Pancreas (tissue), 10 donors: ENCODE measurements at places on chromosomes 16 and 17.

DNA sequence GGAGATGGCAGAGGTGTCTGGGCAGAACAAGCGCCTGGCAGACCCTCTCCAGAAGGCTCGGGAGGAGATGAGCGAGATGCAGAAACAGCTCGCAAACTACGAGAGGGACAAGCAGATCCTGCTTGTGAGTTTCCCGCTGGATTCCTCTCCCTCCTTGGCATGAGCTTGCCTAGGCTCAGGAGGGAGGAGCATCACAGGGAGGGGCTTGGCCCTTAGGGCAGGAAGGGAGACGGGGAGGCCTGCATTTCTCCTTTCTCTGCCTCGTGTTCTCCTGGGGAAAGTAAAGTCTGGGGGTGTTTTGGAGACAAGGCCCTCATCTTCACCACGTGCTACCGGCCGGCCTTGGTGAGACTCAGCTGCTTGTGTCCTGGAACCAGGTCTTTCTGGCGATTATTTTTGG is 18.0 kb upstream of the DBNDD1 start:
- DNase-seq: no peak

- no peak for DNase-seq
Measured at GRCh38 chr17:6455321-6455705, 11.1 kb downstream of the PIMREG start.

DNA sequence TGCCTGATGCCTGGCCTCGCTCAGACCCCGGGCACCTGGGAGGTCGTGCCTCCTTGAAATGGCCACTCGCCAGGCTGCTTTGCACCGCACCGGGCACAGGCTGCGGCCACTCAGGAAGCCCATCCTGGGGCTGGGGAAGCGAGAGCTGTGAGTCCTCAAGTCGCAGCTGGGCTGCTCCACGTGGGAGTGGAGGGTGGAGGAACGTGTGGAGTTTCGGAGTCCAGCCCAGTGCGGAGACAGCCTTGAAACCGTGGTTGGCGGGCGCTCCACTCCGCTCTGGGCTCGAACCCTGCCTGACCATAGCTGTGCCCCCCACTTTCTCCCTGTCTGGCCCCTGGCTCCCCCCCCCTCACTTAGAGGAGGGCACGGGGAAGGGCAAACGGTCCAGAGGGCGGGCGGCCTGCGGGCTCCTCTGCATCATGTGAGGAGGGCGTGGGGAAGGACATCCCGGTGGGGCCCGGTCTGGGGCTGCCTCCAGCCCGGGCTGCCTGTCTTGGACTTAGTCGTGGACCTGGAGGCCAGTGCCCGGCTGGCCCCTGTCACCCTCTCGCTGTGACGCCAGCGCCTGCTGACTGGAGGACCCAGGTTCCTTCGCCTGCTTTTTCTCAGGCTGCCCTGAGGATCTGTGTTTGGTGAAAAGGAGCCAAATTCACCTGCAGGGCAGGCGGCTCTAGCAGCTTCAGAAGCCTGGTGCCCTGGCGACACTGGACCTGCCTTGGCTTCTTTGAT is 2.5 kb downstream of the UBE2I start:
- DNase-seq: peak; percentile 78

DNA sequence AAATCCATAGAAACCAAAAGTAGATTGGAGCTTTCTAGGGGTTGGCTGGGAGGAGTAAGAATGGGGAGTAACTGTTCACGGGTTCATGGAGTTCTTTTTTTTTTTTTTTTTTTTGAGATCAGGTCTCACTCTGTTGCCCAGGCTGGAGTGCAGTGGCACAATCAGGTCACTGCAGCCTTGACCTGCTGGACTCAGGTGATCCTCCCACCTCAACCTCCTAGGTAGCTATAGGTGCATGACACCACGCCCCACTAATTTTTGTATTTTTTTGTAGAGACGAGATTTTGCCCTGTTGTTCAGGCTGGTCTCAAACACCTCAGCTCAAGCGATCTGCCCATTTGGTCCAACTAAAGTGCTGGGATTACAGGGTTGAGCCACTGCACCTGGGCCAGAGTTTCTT is 1.5 kb downstream of the NMRAL1 start:
- DNase-seq: no peak

DNA sequence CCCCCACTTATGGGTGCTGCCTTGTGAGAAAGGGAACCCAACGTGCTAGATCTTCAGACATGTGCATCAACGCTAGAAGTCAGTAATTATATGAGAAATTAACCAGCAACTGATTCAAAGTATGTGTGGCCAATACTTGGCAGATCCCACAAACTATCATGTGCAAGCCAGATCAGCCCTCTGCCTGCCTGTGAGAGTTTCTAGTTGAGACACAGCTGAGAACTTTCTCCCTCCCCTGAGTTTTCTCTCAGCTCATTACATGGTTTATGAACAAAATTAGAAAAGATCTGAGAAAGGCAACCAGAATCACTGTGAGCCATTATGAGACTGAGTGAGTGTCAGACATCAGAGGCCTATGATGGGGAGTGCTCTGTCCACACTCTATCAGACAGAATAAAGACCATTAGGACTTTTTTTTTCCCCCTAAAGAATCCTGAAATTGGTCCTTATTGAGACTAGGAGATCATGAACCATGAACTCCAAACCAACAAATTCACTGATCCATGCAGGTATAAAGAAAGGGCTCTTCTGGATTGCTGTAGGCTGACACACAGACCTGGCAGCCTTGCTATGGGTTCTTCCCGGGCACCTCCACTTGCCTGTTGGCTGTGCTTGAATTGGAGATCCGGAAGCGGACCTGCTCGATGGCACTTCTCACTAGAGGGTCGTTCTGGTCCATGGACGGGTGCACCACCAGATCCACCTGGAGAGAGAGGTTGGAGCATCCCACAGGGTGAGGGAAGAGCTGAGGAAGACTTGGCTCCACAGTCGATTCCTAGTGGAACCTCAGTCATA is 51.5 kb downstream of the GTF3C1 start:
- no peak for DNase-seq

- DNase-seq: no peak
Measured at GRCh38 chr16:53529513-53529912, 26.5 kb upstream of the AKTIP start.

GRCh38 chr16:85412911-85413520 is 200.1 kb upstream of the GSE1 start:
- peak; percentile 43 for DNase-seq

GRCh38 chr16:56738221-56738620 is 8.3 kb downstream of the NUP93 start:
- DNase-seq: no peak

GRCh38 chr17:4009186-4009785 is 45.0 kb upstream of the ATP2A3 start:
- DNase-seq: no peak

DNA sequence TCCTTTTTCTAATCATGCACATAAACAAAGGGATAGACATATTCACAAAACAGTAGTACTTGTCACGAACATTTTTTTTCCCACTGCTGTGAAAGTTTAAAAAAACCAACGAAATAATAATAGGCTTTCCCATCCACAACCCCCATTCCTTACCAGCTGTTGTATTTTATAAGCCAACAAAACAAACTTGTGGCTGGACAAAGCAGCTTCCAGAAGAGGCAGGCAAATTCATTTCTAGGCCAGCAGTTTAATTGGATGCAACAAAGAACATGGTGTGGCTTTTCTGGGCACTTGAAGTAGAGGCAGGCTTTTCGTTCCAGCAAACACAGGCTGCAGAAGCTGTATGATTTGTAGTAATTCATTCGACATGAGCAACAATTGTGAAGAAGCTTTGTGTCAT is 56.0 kb upstream of the FAM20A start:
- DNase-seq: no peak

GRCh38 chr16:7044331-7044730 is 288.3 kb upstream of the RBFOX1 start:
- DNase-seq: no peak

- DNase-seq: peak; percentile 82
Measured at GRCh38 chr17:81513753-81514488, 1.3 kb upstream of the ACTG1 start.

DNA sequence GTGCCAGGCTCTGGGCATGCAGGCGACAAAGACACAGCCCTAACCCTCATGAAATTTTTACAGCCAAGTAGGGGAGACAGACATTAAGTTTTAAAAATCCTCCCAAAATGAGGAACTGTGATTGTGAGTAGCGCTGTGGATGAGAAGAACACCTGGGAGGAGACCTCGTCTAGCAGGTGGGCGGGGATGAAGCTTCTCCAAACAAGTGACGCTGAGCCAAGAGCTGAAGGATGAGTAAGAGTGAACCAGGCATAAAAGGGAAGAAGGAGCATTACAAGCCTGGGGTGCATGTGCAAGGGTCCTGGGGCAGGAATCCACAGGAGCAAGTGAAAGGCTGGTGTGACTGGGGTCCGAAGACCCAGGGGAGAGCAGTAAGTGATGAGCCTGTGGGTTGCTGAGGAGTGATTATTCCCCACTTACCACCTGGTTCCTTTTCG is 149.4 kb upstream of the HS3ST2 start:
- DNase-seq: no peak

GRCh38 chr17:47808036-47808829 is 13.4 kb downstream of the OSBPL7 start:
- DNase-seq: peak; percentile 15

- DNase-seq: no peak
Measured at GRCh38 chr17:55617441-55617840, 105.2 kb downstream of the TMEM100 start.

GRCh38 chr17:63997341-63998048 is 656 bp upstream of the PRR29 start:
- no peak for DNase-seq

GRCh38 chr17:16129441-16130205 is 85.7 kb downstream of the NCOR1 start:
- no peak for DNase-seq

- DNase-seq: no peak
Measured at GRCh38 chr17:43366891-43367736, 31.7 kb upstream of the ARL4D start.

GRCh38 chr16:86508947-86509758 is 1.2 kb upstream of the FOXF1 start:
- peak; percentile 65 for DNase-seq

DNA sequence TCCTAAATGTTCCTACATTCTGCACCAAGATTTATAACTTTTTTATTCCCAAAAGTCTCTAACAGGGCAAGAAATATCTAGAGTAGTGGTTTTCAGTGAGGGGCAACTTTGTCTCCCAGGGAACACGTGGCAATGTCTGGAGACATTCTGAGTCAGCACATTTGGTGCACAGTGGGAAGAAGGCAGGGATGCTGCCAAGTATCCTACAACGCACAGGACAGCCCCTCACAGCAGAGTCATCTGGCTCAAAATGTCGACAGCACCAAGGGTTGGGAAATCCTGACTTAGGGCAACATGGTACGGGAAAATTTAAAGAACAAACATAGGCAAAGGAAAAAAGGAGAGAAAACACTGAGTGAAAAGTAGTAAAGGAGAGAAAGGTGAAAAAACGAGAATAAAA is 61.8 kb downstream of the SMG6 start:
- no peak for DNase-seq

DNA sequence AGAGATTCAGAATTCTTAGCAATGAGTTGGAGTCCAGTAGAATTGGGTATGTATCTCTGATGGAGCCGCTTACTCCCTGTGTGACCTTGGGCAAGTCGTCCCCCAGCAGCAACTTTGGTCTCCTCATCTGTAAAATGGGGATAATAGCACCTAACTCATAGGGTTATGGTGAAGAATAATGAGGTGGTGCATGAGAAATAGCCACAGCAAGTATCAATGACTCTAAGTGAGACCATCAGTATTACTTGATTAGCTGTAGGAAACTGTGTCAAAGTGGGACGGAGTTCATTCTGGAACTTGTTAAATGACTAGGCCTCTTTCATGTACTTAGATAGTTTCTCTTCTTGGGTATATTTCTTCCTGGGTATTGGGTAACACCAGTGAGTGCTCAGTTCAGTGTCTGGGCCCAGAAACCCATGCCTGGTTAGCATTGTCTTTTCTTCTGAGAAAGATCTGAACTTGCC is 6.4 kb downstream of the PRKCB start:
- DNase-seq: no peak

GRCh38 chr16:13245713-13246377 is 344.4 kb downstream of the SHISA9 start:
- DNase-seq: no peak

- peak; percentile 72 for DNase-seq
Measured at GRCh38 chr16:2223942-2224486, 623 bp downstream of the E4F1 start.

GRCh38 chr17:76844846-76845245 is 23.4 kb upstream of the MGAT5B start:
- no peak for DNase-seq

DNA sequence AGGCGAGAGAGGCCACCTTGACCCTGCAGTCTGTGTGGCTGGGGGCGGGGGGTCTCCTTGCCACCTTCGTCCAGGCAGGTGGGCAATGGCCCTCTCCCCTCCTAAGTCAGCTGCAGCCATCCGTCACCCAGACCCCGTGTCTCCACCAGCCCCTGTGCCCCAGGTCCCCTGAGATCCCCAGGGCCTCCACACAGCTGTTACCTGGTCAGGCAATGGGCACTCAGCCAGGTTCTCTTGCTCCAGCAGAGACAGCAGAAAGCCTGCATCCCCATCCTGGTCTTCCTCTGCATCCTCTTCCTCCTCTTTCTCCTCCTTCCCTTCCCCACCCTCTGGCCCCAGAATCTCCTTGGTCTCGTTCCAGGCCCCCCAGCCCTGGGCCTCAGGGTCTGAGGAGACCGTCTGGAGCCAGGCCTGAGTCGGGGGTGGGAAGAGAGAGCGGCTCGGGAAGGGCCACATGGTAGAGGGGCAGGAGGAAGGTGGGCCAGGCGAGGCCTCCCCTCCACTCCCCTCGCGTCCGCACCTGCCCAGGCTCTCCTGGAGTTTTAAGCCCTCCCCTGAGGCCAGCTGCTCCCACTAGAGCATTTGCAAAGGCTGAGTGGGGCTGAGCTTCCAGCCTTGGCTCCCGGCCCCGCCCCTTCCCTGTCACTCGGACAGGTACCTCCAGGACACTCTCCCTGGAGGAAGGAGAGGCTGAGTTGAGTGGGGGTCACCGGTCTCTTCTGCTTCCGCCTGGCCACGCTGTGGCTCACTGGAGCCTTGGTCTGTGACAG is at the start of gene PABPN1L:
TSS of gene PABPN1L (minus strand) at position 510 of the 770 bp plus-strand sequence. CDS start at position 456, 54 bp downstream.
- DNase-seq: no peak

GRCh38 chr17:55577687-55578086 is 66.4 kb upstream of the SMIM36 start:
- DNase-seq: peak; percentile 28

GRCh38 chr17:73369111-73369521 is 57.3 kb upstream of the CDC42EP4 start:
- no peak for DNase-seq

GRCh38 chr17:41464682-41465081 is 2.5 kb downstream of the KRT32 start:
- DNase-seq: no peak

- DNase-seq: no peak
Measured at GRCh38 chr16:64240586-64240985, 881.3 kb downstream of the CDH11 start.
